ENCODE measurements at places on chromosomes 6 and 20.

DNA sequence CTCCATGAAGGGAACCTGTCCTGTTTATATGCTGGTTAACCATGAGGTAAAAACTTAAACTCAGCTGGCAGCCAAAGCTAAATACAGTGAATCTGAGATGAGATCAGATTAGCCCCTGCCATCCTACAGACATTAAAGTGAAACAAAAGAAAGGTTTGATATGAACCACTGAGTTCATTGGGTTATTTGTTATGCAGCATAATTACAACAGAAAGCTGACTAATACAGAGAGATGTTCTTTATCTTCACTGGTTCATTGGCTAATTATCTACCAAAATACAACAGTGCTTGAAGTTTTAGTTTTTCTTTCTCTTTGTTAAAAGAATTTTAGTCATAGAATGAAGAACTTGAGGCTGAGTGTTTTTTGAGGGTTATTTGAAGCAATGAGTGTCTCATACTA lies 307.6 kb upstream of the FERMT1 start:
- DNase-seq = no peak

DNA sequence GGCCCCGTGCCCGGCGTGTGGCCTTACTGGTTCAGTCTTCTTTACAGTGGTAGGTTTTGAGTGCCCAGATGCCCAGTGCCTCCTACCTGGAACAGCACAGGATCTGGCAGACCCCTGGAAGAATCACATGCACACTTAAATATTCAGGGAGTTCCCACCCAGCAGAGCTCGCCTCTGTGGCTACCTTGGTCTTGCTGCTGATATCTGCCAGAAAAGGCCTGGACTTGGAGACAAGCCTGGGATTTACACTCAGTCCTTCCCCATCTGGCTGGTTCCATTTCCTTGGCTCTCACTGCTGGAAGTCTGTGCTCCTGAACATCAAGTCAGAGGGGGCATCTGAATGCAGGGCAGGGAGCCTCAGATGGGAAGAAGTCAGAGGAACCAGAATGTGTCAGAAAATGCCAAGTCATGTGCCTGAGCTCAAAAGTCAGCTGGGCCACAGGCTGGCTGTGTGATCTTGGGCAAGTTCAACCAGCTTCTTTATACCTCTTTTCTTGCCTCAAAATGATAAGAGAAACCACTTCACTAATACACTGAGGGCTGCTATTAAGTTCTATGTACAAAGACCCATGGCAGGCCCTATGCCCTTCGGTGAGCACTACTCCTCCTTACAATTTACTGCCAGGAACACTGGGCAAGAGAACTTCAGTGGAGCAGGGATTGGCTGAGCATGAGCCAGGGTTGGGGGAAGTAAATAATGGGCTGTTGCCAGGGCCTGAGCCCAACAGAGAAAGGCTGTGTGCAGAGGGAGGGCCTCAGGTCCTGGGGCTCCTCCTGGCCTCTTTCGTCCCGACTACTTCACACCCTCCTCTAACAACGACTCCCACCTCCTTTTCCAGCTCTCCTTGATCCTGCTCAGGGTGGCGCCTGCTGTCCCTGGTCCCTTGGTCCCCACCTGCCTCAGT lies 158.1 kb upstream of the PROKR2 start:
- no peak for DNase-seq

DNA sequence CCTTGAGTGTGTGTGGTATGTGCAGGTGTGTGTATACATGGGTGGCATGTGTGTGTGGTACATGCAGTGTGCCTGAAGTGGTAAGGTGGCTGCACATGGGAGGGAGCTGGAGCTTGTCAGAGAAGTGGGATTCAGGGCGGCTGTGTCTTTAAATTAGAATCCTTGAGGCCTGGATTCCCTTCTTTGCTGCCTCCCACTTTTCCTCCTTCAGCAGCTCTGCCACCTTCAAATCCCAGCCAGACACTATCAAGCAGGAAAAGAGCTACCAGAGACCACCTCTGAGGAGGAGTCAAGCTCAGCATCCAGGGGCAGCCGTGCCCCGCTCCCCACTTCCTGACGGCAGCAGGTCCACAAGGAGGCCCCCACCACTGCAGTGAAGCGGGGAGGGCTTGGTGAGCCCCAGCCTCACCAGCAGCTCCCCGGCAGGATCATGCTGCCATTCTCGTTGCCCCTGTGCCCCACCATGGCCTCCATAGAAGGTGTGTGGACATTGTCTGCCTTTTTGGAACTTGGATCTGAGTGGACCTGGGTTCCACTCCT lies 131.0 kb upstream of the MLN start:
- no peak for DNase-seq

- no peak for DNase-seq
Measured at GRCh38 chr20:47250360-47250759, 106.1 kb downstream of the ZMYND8 start.

- no peak for DNase-seq
Measured at GRCh38 chr20:24699321-24700165, 230.1 kb downstream of the SYNDIG1 start.

DNA sequence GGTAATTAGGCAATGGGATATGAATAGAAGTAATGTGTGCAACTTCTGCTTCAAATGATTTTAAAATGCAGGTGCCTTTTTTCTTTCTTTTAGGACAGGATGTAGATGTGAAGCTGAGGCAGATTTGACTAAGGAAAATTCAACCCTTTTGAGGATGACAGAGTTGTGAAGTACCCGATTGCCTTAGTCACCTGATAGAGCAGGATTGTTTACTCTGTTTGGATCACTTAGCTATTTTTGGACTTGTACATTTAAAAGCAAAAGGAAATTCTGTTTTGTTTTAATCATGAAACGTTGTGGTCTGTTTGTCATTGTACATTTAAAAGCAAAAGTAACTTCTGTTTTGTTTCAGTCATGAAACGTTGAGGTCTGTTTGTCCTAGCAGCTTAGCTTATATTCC lies 143.4 kb downstream of the FAM83B start:
- DNase-seq = no peak

GRCh38 chr20:8526610-8527009 lies 394.5 kb downstream of the PLCB1 start:
- no peak for DNase-seq

- DNase-seq = no peak
Measured at GRCh38 chr6:168948990-168949531, 304.6 kb downstream of the THBS2 start.

GRCh38 chr6:122783401-122783800 lies 3.9 kb downstream of the FABP7 start:
- no peak for DNase-seq

DNA sequence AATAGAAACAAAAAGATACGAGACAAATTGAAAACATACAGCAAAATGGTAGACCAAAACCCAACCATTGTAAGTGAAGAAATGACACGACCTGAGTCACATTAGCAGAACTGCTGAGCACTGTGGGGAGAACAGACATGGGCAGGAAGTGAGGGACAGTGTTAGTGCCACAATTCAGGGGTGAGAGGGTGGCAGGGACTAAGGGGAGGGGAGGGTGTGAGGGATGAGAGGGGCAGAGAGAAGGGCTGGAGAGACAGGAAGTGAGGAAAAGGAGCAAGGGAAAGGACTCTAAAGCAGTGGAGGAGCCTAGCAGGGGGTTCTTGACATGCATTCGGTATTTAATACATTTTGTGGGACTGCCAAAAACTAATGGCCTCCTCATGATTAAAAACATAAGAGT lies 45.0 kb upstream of the TRIM26 start:
- no peak for DNase-seq

DNA sequence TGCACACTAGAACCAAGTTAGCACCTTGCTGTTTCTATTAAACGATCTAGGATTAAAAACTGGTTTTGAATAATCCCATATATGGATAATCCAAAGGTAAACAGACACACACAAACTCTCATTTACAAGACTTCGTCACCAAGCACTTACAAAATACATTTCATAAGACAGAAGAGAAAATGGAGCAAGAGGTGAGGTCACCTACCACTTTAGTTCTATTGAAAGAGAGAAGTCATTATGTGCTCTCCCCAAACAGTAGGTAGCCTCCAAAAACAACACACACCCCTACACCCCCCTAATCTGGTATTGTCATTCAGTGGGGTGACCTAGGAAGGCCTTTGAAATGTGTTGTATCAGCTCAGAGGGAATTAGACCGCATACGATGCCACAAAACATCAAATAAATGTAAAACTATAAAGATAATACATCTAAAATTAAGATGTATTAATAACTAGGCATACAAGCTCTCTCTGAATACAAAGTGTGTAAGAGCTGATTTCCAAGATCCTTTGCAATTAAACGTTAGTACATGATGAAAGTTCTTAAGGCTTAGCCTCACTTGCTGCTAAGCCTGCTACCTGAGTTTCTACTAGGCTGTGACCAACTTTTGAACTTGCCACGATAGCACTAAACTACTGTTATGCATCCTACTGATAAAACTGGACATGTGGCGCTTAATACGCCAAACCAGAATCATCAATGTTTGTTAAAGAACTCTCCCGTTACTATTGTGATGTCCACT lies 1.6 kb downstream of the SRPK1 start:
- no peak for DNase-seq

DNA sequence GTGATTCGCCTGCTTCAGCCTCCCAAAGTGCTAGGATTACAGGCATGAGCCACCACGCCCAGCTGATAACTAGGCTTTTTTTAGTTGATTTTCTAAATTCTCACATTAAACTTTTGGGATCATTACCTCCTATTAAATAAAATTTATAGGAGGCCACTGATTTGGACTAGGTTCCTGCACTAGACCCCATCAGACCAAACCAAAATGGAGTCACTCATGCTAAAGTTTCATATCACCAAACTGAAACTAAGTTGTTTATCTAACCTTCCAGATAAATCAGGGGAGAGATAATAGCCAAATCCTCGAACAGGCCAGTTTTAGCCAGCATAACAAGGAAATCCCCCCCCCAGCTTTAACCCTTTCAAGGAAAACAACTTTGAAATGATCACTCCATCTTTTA lies 98.4 kb upstream of the SLC22A16 start:
- no peak for DNase-seq

DNA sequence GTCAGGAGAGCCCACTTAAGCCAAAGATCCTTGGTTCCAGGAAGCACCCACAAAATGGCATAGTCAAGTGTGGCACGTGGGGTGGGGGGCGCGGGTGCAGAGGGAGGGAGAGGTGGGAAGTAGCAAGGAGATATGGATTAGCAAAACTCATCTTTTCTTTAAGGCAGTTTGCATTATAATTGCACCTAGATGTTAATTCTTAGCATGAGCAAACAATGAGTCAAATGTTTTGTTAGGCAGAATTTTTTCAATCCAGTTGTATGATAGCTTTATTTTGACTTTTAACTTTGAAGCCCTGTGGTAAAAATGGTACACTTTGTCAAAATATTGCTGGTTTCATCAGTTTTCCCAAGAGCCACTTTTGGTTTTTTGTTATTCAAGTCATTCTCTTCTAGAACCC lies 15.0 kb downstream of the SCAND1 start:
- DNase-seq = no peak

- no peak for DNase-seq
Measured at GRCh38 chr20:46936415-46937156, 41.9 kb downstream of the EYA2 start.

DNA sequence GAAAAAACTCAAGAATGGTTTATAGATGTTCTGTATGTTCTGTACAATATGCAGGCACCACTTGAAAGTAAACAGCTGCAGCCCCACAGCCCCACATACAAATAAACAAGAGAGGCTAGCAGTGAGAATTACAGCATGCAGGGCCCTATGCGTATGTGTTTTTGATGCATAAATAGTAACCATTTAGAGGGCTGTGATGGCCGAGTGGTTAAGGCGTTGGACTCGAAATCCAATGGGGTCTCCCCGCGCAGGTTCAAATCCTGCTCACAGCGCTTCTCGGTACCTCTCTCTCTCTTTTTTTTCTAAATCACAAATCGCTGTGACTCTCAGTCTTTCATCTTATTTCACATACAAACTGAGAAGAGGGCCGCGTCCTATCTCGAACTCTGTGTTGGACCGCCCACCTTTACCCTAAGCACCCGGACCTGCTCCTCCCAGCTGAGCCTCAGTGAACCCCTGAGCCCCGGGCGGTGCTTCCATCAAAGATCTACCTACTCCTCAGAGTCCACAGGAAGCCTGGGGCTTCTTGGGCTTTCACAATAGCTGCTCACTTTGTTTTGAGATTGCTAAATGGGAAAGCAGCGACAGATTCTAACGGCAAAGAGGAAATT lies 37.7 kb upstream of the PRSS16 start:
- DNase-seq = no peak

DNA sequence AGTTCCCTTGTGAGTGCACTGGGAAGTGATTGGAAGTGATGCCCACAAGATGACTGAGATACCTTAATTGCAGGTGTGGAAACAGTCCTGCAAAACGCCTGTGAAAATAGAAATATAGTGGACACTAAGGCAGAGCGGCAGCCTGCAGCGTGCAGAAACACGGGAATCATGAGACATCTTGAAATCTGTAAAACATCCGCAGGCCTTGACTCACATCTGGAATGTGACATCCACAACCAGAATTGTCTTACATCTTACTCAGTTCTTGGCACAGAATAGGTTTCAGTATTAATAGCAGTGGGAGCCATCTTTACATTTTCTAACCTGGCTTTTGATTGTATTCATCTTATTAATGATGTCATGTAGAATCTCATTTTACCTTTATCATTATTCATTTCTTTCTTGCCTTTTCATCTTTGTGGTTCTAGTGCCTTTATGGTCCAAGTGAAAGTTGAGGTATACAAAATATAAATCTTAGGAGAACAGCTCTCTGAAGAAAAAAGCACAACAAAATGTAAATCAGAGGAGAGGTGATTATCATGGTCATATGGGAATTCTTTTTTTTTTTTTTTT lies 44.6 kb downstream of the CDYL start:
- DNase-seq = no peak

GRCh38 chr6:21679761-21680265 lies 86.3 kb downstream of the SOX4 start:
- DNase-seq = no peak

- DNase-seq = no peak
Measured at GRCh38 chr6:159056003-159056402, 11.2 kb upstream of the TAGAP start.

GRCh38 chr20:32512047-32512385 lies 73.1 kb downstream of the NOL4L start:
- no peak for DNase-seq

GRCh38 chr6:137884149-137884909 lies 17.3 kb downstream of the TNFAIP3 start:
- DNase-seq = no peak

DNA sequence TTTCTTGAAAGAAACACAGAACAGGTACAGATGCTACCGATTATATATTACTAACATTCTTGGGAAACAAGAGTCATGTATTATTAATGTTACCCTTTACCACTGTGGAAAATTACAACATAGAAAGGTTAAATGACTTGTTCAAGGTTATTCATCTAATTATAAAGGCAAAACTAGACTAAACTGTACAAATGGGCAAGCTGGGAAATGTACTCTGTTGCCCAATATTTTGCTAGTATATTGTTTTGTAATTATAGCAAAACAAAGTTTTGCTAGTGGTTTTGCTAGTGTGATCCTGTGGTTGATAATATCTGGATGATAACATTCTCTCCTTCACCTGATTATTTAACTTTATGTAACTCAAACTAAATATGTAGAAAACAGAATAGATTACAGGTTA lies 96.5 kb downstream of the TINAG start:
- no peak for DNase-seq

All from NCI-H1105 (cell line).